Type B pancreatic cell (in vitro differentiated cells): ENCODE measurements at places on chromosomes 5 and 9. TPM values are rescaled to one million over a fixed set of nuclear protein-coding genes. Genes with fewer than 3 reads are reported as not detected.
A peak's percentile ranks its signal among the peaks of the same experiment; 100 is the strongest.

DNA sequence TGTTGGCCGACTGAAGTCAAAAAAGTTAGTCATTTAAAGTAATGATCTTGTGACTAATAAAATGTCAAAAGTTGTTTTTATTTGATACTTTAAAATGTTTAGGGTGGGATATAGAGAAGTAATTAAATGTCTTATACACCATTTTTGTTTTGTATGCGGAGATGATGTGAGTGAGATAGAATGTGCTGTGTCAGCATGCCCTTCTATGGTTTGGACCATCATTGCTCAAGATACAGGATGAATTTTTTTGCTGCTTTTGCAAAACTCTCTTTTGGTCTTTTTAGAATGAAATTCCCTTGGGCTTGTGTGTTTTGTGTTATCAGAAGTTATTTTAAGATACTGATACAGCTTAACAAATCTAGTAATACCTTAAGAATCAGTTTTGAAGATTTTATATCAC lies 12.5 kb downstream of the SRFBP1 start:
- H3K36me3 ChIP-seq = peaks cover 12% of the 10 kb centered on the region
- H3K4me1 ChIP-seq = peaks cover 15% of the 10 kb centered on the region
- no peak for DNase-seq
- H3K4me3 ChIP-seq = no peak overlapping the region
- H3K27ac ChIP-seq = no peak overlapping the region

DNA sequence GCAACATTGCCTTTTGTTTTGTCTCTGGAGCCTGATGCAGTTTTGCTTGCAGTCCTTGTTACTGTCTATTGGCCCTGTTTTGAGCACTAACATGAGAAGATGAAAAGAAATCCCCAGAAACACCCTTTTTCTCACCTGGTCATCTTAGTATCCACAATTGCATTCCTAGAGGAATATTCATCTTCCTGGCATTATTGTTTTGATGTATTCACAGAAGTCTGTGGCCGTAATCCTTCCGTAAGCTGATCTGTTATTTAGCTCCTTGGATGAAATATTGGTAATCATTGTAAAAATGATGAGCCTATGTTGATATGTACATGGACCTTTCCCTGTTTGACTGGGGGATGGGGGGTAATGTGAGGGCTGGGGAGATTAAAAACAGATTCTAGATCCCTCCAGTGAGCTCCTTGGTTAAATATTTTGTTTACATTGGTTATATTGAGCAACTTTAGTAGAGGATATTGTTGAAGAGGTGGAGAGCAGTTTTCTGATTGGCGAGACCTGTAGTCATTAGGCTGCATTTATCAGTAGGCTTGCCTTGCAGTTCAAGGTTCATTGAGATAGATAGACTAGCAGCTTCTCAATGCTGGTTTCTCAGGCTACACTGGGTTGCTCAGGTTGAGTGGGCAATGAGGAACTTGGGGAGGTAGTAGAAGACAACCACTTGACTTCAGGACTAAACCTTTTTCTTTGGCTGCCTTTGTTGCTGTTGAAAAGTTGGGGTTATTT lies 117.5 kb downstream of the MACIR start:
- H3K4me3 ChIP-seq = no peak overlapping the region
- no peak for DNase-seq
- no peaks in the 10 kb centered on the region for H3K27me3 ChIP-seq
- H3K4me1 ChIP-seq = peaks cover 41% of the 10 kb centered on the region
- no peak overlapping the region for H3K27ac ChIP-seq

The PPP2R2B gene
- 18.4 and 29.1 TPM in 2 replicates for total RNA-seq

GRCh38 chr5:79111387-79111959 lies at the start of gene BHMT:
BHMT (plus strand) TSS chr5:79111809; CDS start chr5:79111886, 77 bp downstream.
- H3K27me3 ChIP-seq = peaks cover 88% of the 10 kb centered on the region
- peak within 1 kb of the TSS; percentile 76 for H3K4me3 ChIP-seq
- no peak within 1 kb of the TSS for H3K27ac ChIP-seq
- peaks cover 3% of the 10 kb centered on the region for H3K36me3 ChIP-seq
- DNase-seq = no peak
- peaks cover 10% of the 10 kb centered on the region for H3K4me1 ChIP-seq

The SOWAHA gene
- 2.5 and 4.4 TPM in 2 replicates for total RNA-seq

The SPINK6 gene
- total RNA-seq = not detected in 2 replicates

The RBM27 gene
- total RNA-seq = 17.8 and 19.8 TPM in 2 replicates

The MSMP gene
- not detected in 2 replicates for total RNA-seq

The SPINK14 gene
- total RNA-seq = not detected in 2 replicates

DNA sequence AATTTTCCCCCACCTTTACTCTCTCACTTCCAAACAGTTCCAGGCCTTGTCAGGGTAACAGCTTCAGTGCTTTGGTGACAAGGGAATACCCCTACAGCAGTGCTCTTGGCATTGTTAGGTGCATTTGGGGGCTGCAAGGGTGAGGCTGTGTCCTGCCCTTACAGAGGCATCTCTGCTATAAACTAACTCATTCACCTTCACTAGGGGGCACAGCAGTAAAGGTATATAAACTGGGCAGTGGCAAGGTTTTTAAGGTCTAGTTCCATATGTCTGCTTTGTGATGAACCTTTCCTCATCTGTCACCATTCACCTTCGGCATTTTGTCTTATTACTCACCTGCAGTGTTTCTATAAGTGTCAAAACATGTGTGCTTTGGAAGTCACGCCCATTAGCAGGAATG lies 79.1 kb upstream of the GPR151 start:
- H3K27me3 ChIP-seq = peaks cover 13% of the 10 kb centered on the region

The GPR151 gene
- not detected in 2 replicates for total RNA-seq

GRCh38 chr5:159877894-159878448 lies 38.3 kb upstream of the ADRA1B start:
- no peak for DNase-seq
- H3K36me3 ChIP-seq = no peaks in the 10 kb centered on the region
- H3K27me3 ChIP-seq = peaks cover 3% of the 10 kb centered on the region
- no peak overlapping the region for H3K4me3 ChIP-seq
- peak overlapping the region; percentile 74 for H3K27ac ChIP-seq
